Thymus (tissue), 14 donors: ENCODE measurements at places on chromosomes 5 and 9.

DNA sequence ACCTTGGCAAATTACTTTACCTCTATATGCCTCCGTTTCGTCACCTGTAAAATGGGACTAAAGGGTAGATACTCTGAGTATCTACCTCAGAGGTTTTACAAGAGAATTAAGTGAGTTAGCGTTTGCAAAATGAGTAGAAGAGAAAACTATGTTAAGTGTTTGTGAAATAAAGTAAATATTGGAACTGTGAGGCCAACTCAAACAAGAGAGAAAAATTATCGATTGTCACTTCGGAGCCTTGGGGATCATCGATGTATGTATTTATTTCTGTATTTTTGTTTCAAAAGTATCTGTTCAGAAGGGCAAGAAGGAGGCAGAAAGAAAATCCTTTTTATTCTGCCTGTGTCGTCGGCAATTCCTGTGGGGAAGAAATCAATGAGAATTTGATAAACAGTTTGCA lies 25.8 kb upstream of the C5orf58 start:
- no peaks in the 10 kb centered on the region for H3K4me1 ChIP-seq
- H3K27me3 ChIP-seq: no peaks in the 10 kb centered on the region
- DNase-seq: no peak
- no peaks in the 10 kb centered on the region for H3K36me3 ChIP-seq

DNA sequence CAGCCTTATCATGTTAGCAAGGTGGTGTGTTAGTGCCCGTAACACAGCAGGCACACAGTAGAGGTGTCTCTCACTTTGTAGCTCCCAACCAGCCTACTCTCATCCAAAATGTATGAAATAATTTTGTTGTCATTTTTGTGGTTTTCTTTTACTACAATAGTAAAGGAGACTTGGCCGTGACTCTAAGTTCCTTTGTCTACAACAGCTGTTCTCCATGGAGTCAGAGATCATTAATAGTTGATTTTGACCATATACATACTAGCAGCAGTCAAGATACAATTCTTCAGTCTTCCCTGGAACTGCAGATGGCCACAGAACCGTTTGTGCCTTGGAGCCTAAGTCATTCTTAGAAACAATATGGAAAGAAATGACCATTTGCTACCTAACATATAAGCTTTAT lies 567.1 kb downstream of the TLR4 start:
- no peak overlapping the region for H3K27ac ChIP-seq
- no peaks in the 10 kb centered on the region for H3K4me1 ChIP-seq
- H3K27me3 ChIP-seq: no peaks in the 10 kb centered on the region
- no peak overlapping the region for H3K4me3 ChIP-seq

GRCh38 chr9:127444921-127445850 lies 6.0 kb downstream of the RPL12 start:
- peaks cover 88% of the 10 kb centered on the region for H3K36me3 ChIP-seq
- no peaks in the 10 kb centered on the region for H3K27me3 ChIP-seq
- H3K4me1 ChIP-seq: peaks cover 9% of the 10 kb centered on the region
- no peak overlapping the region for H3K27ac ChIP-seq

GRCh38 chr5:136034984-136035383 lies 6.2 kb downstream of the TGFBI start:
- no peak overlapping the region for H3K4me3 ChIP-seq
- no peaks in the 10 kb centered on the region for H3K27me3 ChIP-seq
- H3K27ac ChIP-seq: no peak overlapping the region
- no peak for DNase-seq
- peaks cover 23% of the 10 kb centered on the region for H3K4me1 ChIP-seq

DNA sequence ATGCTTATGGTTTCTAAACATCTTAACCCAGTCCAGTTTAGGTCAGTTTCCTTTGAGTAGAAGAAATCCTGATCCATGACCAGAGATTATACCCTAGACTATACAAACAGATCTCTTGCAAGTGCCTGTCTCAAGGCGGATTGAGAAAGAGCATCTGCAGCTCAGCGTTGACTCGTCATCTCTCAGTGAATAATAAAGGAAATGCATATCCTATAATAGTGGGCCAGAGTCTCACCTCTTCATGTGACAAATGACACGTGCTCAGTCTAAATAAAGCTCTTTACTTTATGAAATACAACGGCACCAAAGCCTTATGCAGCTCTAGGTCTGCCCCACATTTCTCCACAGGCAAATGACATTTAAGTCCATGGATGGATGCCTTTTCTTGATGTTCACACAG lies 179.4 kb upstream of the NR3C1 start:
- H3K4me3 ChIP-seq: no peak overlapping the region
- no peaks in the 10 kb centered on the region for H3K27me3 ChIP-seq
- no peaks in the 10 kb centered on the region for H3K4me1 ChIP-seq
- no peak for DNase-seq
- no peaks in the 10 kb centered on the region for H3K36me3 ChIP-seq

GRCh38 chr9:133604214-133604613 lies 5.0 kb downstream of the FAM163B start:
- H3K27ac ChIP-seq: no peak overlapping the region
- H3K4me3 ChIP-seq: no peak overlapping the region
- H3K27me3 ChIP-seq: peaks cover 16% of the 10 kb centered on the region
- H3K36me3 ChIP-seq: no peaks in the 10 kb centered on the region

DNA sequence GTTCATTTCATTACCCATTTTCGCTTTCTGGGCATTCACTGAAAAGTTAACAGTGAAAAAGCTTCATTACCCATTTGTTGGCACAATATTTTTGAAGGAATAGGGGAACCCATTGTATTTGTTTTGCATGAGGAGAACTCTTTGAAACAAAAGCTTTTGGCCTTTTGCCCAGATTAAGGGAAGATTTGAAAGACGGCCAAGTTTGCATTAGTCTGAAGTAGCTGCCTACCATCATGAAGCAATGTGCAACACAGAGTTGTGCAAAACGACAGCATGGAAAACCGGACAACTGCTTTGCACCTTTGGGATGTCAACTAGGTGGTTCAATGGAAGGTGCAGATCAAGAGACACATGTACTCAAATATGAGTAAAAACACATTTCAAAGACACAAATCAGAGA lies 84.9 kb downstream of the TRPM3 start:
- H3K27me3 ChIP-seq: no peaks in the 10 kb centered on the region
- no peak overlapping the region for H3K4me3 ChIP-seq
- H3K36me3 ChIP-seq: no peaks in the 10 kb centered on the region
- no peak for DNase-seq
- no peaks in the 10 kb centered on the region for H3K4me1 ChIP-seq
